ENCODE measurements at places on chromosomes 11 and 22.

DNA sequence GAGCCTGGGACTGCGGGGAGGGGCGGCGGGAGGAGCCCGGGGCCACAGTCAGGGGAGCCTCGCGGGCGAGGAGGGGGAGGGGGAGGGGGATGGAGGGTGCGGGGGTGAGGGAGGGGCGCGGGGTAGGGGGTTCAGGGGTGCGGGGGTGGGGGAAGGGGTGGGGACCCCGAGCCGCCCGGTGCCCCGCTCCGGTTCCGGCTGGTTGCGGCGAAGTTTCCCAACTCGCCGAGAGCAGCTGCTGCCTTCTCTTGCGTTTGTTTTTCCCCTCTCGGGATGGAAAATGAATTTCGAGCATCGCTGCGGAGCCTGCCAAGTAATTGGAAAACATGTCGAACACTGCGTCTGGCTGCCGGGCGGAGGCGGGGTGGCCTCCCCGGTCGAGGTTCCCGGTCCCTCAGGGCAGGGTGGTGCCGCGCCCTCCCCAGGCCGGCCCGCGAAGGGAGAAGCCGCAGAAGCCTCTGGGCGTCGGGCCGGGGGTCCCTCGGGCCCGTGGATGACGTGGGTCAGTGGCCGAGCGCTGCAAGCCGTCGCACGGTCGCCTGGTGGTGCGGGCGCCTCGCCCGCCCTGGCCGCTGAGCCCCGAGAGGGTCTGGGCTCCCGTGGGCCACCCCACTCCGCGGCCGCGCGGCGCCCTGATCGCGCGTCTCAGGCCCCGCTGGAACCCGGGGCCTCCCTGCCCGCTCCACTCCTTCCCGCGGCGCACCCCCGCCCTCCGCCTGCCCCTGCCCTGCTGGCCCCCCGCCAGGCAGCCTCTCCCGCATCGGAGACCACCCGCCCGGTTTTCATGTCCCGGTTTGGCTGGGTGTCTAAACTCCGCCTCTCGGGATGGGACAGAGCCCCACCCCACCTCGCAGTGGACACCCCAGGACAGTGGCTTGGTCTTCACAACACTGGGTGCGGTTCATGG, 12.1 kb downstream of the SPATA19 start:
- no peak for DNase-seq

- DNase-seq = no peak
Measured at GRCh38 chr11:75565916-75566762, 4.1 kb downstream of the SERPINH1 start.

DNA sequence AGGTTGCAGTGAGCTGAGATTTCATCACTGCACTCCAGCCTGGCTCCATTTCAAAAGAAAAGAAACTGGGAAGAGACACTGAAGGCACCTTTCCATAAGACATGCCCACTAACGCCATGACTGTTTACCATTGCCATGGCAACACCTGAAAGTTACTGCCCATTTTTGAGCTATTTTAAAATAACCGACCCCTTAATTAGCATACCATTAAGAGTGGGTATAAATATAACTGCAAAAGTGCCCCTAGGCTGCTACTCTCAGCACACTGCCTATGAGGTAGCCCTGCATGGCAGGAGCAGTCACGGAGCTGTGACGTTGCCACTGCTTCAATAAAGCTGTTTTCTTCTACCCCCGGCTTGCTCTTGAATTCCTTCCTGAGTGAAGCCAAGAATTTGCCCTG, 9.9 kb upstream of the RNASEH2C start:
- DNase-seq = no peak

GRCh38 chr22:30720263-30720837, 25.7 kb downstream of the OSBP2 start:
- DNase-seq = no peak

GRCh38 chr11:68691402-68691784, 7.0 kb downstream of the GAL start:
- DNase-seq = no peak

- no peak for DNase-seq
Measured at GRCh38 chr11:113446938-113447337, 28.3 kb downstream of the DRD2 start.

DNA sequence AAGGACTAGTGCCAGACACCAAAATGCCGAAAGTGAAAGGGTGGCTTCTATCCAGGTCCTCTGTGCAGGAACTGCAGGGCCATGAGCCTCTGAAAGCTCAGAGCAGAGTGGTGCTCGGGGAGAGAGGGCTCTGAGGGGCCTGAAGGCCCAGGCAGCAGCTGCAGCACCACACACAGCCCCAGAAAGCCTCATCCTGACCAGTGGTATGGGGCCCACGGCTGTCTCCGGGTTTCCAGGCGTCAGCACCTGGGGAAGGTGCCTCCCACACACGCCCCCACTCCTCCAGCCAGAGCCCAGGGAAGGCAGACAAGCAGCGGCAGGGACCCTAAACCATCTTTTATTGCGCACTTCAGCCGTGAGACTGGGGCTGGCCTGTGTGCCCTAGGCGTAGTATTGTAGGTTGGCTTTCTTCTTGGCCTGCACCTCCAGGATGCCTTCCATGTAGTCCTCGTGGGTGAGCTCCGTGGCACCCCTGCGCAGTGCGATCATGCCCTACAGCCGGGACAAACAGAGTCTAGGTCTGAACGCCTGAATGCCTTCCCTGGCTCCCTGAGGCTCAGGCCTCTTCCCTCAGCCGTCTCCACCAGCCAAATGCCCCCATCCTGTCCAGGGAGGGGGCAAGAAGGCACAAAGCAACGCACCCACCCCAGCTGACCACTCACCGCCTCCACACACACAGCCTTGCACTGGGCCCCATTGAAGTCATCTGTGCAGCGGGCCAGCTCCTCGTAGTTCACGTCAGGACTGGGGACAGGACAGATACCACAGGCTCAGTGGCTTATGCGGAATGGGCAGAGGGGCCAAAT, 7.6 kb downstream of the PSMC3 start:
- no peak for DNase-seq

- DNase-seq = no peak
Measured at GRCh38 chr11:124174001-124174583, 9.1 kb upstream of the OR10D3 start.

DNA sequence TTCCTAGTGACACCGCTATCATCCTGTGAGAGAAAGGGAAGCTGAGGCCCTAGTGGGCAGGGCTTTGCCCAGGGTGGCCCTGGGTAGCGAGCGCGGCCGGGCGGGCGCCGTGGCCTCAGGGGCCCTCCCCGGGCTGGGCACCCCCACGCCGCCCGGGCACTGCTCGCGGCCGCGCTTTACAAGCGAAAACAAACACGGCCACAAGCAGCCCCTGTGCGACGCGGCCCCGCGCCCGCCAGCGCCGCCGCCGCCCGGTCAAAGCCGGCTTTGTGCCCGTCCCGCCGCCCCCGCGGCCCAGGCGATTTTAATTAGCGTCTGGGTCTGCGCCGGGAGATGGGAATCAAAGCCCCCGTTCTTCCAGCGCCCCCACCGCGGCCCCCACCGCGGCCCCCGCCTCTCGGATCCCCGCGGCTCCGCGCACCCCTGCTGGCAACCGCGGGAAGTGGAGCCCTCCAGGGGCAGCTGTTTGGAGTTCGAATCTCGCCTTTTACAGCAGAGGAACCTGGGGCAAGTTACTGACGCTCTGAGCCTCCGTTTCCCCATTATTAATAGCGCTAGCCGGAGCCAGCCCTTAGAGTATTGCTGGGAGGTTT, 47.9 kb downstream of the CHRDL2 start:
- no peak for DNase-seq

DNA sequence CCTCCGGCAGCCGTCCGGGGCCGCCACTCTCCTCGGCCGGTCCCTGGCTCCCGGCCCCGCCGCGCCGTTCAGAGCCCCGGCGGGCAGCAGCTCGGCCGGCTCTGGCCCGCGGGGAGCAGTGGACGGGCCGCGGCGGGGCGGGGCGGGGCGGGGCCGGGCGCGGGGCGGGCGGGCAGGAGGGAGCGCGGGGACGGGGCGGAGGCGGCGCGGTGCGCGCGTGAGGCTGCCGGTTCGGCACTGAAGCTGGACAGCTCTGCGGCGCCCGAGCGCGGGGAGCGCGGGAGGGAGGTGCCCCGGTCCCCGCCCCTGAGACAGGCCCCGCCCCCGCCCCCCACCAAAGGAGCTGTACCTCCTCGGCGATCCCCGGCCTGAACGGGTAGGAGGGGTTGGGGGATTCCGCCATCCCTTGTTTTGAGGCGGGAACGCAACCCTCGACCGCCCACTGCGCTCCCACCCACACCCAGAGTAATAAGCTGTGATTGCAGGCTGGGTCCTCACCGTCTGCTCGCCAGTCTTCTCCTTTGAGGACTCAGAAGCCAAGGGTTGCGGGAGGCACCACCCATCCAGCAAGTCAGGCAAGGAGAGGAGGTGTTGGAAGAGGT, at the start of gene DRD2:
TSS of gene DRD2 (minus strand) at position 239 of the 602 bp plus-strand sequence. CDS start 50,747 bp downstream, outside the sequence.
- DNase-seq = no peak

DNA sequence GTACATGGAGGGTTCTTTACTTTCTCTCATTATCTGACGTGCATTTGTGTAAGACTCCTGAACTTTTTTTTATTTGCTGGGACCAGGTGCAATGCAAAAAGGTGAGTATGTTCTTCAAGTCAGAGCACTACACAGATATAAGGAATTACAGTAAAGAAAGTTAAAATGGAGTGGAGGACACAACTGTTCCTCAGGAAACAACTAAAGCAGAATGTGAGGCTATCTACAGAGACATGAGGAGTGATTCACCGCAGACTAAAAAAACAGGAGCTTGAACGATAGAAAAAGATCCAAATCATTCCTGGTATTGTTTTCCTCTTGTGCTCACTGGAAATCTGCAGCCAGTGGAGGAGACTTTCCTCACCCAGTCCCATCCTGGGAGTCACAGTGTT, 106.2 kb downstream of the ABTB2 start:
- no peak for DNase-seq

- DNase-seq = no peak
Measured at GRCh38 chr11:11555208-11555607, 66.6 kb downstream of the GALNT18 start.

DNA sequence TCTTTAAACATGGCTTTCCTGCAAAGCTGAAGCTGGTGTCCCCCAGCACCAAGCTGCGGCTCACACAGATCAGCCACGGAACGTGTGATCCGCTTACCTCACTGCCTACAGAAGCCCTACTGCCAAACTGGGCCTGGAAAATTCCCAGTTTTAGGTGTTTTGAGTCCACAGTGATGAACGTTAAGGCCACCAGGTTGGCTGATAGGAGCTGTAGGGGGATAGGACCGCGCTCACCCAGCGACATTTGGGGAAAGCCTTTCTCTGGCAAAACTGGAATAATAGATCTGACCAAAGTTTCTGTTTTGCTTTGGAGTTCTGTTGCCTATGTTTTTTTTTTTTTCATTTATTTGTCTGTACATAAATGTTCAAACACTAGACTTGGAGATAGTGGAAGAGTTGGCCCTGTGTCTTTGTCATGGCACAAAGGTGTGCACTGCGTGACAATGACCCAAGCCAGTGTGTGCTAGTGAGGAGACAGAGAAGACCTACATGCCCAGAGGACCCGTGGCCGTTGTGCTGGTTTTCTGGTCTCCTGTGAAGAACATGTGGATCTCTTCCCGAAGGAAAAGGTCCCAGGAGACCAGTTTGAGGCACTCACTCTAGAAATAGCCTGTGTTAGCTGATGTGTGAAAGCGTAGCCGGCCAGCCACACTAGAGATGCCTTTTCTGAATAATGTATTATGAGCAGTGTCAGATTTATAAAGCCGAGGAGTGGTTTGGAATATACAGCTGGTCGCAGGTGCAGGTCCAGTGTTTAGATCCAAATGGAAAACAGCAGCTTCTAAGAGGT, 15.0 kb downstream of the ASPHD2 start:
- no peak for DNase-seq

- DNase-seq = no peak
Measured at GRCh38 chr11:31770011-31770700, 41.0 kb downstream of the PAX6 start.

- DNase-seq = no peak
Measured at GRCh38 chr11:74702383-74703007, 28.7 kb downstream of the CHRDL2 start.

GRCh38 chr11:134740590-134741261, 328.7 kb upstream of the B3GAT1 start:
- no peak for DNase-seq

DNA sequence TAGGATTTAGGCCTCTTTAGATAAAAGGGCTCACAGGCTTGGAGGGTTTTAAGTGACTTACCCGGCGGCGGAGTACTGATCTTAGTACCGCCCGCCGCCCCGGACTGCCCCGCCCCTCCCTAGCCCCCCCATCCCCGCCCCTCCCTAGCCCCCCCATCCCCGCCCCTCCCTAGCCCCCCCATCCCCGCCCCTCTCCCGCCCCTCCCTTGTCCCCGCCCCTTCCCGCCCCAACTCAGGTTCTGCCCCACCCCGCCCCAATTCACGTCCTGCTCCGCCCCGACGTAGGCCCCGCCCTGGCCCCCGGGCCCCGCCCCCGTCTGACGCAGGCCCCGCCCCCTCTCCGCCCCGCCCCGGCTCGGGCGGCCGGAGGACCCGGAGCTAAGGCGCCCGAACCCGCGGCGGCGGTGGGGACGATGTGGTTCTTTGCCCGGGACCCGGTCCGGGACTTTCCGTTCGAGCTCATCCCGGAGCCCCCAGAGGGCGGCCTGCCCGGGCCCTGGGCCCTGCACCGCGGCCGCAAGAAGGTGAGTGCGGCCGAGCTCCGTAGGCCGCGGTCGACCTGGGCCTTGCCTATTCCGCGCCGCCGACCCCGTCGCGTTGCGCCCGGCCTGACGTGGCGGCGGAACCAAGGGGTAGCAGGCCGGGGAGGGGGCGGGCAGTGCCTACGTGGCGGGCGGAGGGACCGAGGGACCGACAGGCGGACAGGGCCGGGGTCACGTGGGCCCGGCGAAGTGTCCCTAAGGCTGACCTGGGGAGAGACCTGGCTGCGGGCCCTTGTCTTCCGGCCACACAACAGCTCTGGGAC, at the start of gene SCYL1:
TSS of gene SCYL1 (plus strand) at position 343 of the 805 bp plus-strand sequence. CDS start at position 414, 71 bp downstream.
- DNase-seq = peak; percentile 74

- no peak for DNase-seq
Measured at GRCh38 chr22:23698094-23698493, 7.3 kb downstream of the RGL4 start.

- no peak for DNase-seq
Measured at GRCh38 chr11:134604886-134605285, 192.8 kb upstream of the B3GAT1 start.

DNA sequence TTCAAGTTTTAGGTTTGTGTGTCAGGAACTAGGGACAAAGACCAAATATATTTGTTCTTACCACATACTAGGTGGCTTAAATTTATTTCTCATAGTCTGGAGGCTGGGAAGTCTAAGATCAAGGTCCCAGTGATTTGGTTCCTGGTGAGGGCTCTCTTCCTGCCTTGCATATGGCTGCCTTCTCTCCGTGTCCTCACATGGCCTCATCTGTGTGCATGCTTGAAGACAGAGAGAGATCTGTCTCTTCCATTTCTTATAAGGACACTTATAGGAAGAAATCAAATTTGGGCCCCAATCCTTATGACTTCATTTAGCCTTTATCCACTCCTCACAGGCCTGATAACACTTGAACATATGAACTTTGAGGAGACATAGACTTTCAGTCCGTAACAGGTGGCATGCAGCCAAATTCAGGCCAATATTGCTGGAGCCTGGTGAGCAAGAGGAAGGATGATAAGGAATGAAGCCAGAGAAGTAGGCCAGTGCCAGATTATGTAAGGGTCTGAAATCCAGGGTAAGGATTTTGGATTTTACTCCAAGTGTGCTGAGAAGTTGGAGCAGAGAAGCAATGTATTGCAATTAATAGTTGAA, 35.1 kb downstream of the TTC17 start:
- no peak for DNase-seq

- DNase-seq = no peak
Measured at GRCh38 chr11:131598305-131598704, 227.9 kb downstream of the NTM start.

GRCh38 chr11:30244265-30244664, 13.5 kb downstream of the FSHB start:
- DNase-seq = no peak

- DNase-seq = no peak
Measured at GRCh38 chr11:83394331-83394730, 108.2 kb upstream of the CCDC90B start.

All from stimulated activated CD4-positive, alpha-beta T cell treated with anti-CD3 and anti-CD28 coated beads, Interleukin-15, amount 100 ng/mL, for 1 hour (primary cell).